NCI-H82 (cell line): ENCODE measurements at places on chromosomes 7 and 10.
A peak's percentile ranks its signal among the peaks of the same experiment; 100 is the strongest.

GRCh38 chr7:142749218-142749993 lies at the start of gene PRSS1:
Gene PRSS1 (plus strand): TSS chr7:142749472. CDS start chr7:142749485, 13 bp downstream.
- no peak for DNase-seq

GRCh38 chr7:24444666-24445440 lies 128.4 kb upstream of the PALS2 start:
- no peak for DNase-seq

- DNase-seq: no peak
Observed at GRCh38 chr7:85078181-85078580, 108.7 kb downstream of the SEMA3D start.

DNA sequence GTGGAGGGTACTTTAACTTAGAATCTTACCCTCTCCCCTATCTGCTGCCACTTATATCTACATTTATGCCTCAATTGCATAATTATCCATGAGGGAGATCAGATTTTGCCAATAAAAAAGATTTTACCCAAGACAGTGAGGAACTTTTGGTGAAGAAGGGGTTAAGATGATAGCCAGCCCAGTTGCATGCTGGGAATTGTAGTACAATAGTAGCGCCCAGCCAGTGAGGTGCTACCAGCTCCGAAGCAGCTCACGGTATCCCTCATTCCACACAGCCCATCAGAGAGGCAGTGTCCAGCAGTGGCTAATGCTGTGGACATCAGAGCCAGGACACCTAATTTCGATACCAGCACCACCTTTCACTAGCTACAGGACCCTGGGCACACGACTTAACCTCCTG lies 5.9 kb upstream of the LGI1 start:
- peak; percentile 50 for DNase-seq

DNA sequence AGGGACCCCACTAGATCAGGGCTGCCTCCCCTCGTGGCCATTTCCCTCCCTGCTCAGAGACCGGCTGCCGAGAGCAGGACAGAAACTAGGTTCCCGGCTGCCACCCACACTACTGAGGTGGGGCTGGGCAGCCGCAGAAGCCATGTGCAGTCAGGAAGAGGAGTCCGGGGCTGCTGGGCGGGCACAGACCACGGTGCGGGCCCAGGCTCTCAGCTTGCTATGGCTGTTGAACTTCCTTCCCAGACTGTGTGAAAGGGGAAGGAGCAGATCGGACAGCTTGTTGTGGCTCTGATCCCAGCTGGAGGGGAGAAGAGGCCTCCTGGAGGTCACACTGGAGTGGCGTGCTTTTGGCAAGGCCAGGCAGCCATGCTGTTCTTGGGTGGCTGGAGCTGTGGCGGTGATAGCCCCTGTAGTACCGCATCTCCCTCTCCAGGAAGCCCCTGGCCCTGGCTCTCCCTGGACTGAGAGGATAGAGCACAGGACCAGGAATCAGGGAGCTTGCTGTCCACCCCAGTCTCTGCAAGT lies 56.8 kb downstream of the HK1 start:
- no peak for DNase-seq

GRCh38 chr10:18369859-18370473 lies 229.7 kb downstream of the CACNB2 start:
- no peak for DNase-seq

DNA sequence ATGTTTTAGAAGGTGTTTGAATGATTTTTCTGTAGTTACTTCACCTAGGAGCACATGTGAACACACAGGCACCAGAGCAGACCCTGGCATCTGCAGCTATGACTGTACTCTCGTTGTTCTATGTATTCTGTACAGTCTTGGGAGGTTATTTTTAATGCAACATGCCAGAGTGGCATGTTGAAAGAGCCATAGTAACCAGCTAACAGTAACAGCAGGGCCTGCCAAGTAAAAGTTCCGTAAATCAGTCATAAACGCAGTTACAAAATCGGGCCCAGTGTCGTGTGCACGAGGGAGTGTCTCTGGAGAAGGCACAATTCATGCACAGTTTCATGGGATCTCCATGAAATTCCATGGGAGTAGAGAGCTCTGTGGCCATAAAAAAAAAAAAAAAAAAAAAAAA lies 108.3 kb upstream of the CDK6 start:
- DNase-seq: no peak

DNA sequence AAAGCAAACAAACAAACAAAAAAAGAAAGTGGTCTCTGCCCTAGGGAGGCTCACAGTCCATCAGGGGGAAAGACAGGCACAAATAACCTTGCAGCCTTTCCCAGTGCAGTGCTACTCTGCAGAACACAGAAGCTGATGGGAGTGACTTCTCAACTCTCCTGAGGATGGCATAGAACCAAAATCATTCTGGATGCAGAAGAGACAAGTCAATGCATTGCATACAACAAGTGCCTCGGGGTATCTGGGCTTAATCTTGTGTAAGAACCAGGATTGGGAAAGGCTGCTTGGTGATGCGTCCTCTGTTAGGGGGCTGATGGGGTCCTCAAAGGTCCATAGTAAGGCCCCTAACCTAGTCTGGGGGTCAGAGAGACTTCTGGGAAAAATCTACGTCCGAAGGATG lies 68.9 kb downstream of the NEURL1 start:
- no peak for DNase-seq

DNA sequence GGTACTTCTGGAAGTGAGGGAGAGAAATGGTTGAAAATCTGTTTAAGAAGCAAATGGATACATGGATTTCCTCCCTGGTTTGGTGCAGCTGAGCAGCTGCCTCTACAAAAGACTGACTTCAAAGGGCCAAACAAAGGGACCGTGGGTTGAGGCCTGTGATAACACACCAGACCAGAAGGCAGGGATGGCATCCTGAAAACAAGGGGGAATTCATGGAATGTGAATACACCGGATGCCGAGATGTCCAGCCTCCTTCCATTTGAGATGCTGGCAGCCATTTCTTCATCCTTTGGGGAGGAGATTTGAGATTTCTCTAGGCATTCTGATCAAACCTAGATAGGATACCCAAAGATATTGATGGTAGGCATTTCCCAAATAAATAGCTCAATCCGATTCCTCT lies 36.9 kb downstream of the TAF3 start:
- no peak for DNase-seq

GRCh38 chr10:12691596-12691995 lies 309.9 kb downstream of the CCDC3 start:
- no peak for DNase-seq

DNA sequence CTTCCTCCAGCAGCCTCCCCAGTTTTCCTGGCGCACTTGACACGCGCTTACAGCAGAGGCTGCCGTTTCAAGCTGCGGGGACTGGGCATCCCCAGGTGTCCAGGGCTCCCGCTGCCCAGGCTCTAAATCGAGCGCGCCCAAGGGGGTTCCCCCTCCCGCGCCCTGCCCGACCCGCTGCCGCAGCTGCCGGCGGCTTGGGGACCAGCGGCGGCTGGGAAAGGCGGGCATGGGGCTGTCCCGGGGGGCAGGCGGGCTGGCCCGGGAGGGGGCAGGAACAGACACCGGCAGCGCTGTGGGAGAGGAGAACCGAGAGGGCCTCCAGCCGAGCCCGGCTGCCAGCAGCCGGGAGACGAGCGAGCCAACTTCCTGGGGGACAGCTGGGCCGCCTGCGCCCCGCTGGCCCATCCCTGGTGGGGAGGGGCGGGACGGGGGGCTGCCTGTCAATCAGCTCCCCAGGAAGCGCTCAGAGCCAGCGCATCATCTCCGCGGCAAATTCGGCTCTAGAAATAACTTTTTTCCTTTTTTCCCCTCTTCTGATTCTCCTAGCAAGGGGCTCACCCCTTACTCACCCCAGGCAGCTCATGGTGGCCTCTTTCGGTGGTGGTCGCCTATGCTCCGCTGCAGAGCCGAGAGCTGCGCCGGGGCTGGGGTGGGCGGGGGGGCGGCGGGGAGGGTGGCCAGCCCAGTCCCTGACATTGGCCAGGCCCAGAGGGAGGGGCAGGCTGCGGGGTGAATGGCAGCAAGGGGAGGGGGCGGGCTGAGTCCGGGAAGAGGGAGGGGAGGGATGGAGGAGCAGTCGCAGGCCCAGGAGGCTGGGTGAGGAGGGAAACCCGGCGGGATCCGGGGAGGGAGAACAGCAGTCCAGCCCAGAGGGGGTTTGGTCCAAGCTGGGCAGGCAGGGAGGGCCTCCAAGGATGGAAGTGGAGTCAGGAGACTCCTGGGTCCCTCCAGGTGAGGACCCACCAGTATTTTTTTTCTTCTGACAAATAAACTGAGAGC lies 14.7 kb downstream of the GRID2IP start:
- DNase-seq: peak; percentile 76

- no peak for DNase-seq
Observed at GRCh38 chr10:68086910-68087684, 12.0 kb upstream of the HERC4 start.

DNA sequence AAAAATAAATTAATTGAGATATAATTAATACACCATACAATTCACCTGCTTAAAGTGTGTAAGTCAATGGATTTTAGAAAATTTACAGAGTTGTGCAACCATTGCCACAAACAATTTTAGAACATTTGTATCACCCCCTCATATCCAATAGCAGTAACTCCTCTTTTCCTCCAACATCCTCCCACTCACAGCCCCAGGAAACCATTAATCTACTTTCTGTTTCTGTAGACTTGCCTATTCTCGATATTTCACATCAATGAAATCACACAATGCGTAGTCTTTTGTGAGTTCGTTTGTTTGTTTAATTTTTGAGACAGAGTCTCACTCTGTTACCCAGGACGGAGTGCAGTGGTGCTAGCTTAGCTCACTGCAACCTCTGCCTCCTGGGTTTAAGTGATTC lies 13.7 kb upstream of the HERC4 start:
- DNase-seq: no peak

- DNase-seq: no peak
Observed at GRCh38 chr10:33233635-33234034, 100.8 kb downstream of the NRP1 start.

DNA sequence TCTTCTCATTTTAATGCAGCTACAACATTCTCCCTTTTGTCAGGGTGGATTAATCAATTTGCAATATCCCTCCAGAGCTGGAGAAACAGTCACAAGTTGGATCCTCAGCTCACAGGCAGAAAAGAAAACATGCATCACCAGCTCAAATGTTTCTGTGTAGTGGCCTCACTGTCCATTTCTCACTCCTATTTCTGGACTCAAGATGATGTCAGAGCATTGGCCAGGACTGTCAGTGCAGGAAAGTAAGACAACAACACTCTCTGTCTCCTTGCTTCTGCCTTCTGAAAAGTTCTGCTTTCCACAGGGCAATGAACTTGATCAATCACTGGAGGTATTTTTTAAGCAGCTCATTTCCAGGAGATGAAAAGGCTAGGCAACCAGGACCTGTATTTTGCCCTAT lies 8.2 kb upstream of the SVIL start:
- no peak for DNase-seq

DNA sequence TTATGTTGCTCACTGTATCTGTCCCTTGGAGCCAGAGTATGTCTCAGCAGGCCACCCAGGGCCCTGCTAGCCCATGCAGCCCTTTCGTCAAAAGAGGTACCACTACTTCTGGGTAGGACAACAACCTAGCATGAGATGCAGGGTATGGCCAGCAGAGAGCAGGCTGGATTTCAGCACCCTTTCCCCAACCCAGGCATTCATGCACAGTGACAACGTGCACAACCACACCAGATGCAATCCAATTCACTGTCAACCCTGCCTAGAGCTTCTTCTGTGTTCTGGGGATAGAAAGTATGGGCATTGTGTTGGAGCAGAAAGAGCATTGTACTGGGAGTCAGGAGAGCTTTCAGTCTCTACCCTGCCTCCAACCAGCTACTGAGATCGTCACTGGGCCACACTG lies 37.9 kb downstream of the JAZF1 start:
- DNase-seq: no peak

GRCh38 chr7:97450516-97450915 lies 281.4 kb upstream of the TAC1 start:
- no peak for DNase-seq

DNA sequence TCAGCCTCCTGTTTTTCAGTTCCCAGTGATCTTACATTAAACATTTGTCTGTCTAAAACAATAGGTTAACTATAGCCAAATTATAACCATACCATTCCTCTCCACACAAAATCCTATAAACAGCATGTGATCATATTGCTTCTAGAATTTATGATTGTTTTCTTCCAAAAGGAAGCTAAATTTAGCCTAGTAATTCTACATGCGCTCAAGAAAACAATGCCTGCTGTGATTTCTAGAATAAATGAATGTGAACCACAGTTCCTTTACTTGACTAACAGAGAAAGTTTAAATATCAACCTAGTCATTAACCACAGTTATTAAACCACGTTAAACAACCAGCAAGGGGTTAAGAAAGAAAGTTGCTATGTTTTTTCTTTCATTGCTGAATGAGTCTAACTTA lies 26.4 kb downstream of the MET start:
- no peak for DNase-seq

- no peak for DNase-seq
Observed at GRCh38 chr10:44282626-44283300, 102.1 kb downstream of the CXCL12 start.

GRCh38 chr7:32103361-32103760 lies 33.2 kb upstream of the PDE1C start:
- no peak for DNase-seq

GRCh38 chr10:12701696-12702095 lies 299.8 kb downstream of the CCDC3 start:
- no peak for DNase-seq

DNA sequence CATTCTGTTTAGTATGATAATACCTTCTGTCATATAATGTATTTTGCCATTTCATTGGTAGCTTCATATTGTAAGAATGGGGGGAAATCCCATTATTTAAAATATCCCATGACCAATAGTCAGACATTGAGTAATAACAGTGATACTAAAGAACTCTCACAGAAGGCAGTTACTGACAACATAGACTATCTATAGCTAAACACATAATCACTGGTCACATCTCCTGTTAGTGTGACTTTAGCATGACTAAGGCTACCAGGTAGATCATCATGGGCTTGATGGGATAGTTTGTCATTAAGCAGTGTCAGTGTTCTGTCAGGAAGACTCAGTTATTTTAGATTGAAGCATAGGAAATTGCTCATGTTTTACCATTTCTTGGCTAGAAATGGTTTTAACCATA lies 16.4 kb downstream of the OPN1SW start:
- DNase-seq: no peak

- peak; percentile 25 for DNase-seq
Observed at GRCh38 chr7:98641646-98642500, 24.8 kb downstream of the NPTX2 start.
